Amygdala (tissue), 56 donors: ENCODE measurements at places on chromosomes 1 and 21.
A peak's percentile ranks its signal among the peaks of the same experiment; 100 is the strongest.

- no peak for DNase-seq
Measured at GRCh38 chr1:160410406-160411005, 10.1 kb downstream of the VANGL2 start.

DNA sequence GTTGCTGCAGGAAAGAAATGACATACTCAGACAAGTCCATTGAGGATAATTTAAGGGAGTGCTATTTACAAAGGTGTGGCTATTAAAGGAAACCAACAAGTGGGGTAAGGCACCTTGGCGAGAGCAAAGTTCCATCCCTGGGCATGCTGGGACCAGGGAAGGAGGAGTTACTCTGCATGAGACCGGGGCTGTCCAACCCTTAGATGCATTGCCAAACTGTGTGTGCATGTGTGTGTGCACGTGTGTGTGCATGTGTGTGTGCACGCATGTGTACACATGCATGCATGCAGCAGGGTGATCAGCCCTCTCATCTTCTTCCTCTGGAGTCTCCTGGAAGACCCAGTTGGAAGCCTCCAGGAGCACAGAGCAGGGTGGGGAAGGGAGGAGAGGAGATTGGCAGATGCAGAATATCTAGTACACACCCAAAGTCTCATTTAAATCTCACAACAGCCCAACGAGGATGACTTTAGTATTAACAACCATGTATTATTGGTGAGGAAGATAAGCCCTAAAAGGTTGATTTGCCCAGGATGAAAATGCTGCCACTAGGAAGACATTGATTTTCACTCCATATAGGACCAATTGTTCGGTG lies 72.2 kb upstream of the CD34 start:
- DNase-seq, result no peak

DNA sequence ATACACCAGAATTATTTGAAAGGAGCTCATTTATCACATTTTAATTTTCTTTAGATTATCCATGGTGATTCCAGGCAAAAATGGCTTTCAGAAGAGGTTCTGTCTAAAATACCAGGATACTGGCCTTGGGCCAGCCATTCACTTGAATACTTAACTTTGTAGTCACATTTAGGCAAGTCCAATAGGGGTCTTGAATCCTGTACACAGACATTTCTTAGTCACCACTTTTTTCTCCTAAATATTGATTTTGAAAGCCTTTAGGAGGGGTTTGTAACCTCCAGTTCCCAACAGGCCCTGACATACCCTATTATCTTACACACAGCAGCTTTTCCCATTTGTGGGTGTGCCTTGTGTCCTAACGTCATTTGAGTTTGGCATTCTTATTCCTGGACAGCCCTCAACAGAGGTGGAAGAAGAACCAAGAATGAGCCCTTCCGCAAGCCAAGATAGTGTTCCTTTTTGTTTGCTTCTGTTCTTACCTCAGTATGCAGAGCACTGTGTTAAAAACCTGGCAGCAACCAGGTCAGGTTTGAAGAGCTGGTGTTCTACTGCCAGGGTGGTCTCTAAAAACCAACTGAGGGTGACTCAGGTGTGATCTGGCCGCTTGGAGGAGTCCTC lies 19.5 kb downstream of the MAP3K7CL start:
- no peak for DNase-seq

- no peak for DNase-seq
Measured at GRCh38 chr1:230097370-230097769, 30.3 kb downstream of the GALNT2 start.

- DNase-seq, result no peak
Measured at GRCh38 chr1:225533238-225533637, 105.4 kb upstream of the LBR start.

DNA sequence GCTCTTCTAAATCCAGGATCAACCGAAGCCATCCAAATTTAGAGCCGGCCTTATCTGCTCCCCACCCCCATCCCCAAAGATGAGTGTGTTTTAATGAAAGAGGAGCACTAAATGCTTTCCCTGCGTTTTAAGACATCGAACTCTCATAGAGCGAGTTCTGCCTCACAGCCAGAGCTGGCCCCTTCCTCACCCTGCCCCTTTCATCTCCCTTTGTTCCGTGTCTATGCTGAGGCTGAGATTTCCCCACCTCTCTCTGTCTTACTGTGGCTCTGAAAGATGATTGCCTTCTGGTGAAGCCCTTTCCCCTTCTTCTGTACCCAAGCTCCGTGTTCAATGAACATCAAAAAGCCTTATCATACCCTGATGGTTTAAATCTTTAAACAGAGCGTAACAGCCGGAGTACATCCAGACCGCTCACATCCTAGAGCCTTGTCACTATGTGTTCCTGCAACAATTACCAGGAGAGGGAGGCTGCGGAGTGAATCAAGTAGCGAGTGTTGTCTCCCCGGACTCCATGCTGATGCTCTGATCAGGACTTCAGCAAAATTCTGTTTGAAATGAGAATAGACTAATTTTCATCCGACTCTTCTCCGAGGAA lies 110.1 kb downstream of the ZNF326 start:
- DNase-seq, result no peak

DNA sequence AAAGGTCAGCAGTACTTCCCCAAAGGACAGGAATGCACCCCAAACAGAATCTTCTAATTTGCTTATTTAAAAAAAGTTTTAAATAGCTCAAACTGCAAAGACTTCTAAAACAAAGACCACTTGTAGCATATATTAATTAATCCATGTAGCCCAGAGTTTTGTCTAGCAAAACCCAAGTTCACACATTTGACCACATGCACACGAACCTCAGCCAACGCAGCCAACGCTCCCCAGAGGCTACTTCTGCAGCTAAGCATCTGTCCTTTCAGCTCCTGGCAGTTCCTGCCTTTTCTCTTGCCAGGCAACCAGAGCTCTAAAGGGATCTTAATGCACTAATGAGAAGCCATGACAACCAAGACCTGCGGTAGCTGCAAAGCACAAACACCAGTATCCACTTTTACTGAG lies 89.6 kb downstream of the RERE start:
- peak; percentile 2 for DNase-seq

DNA sequence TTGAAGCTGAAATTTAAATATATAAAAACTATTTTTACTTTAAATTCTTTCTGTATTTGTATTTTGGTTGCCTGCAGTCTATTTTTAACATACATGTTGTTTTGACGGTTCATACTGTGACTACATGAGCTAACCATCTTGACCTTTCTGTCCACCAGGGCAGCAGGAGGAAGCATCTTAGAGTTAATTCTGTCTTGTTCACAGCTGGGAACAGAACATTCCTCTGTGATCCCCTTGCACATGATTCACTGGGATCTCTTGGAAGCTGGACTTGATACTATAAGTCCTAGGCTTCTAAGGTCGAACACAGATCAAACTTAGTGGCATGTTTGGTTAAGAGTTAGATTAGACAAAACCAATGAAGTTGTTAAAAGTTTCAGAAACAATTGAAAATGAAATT lies 99.7 kb downstream of the NFIA start:
- DNase-seq, result no peak

DNA sequence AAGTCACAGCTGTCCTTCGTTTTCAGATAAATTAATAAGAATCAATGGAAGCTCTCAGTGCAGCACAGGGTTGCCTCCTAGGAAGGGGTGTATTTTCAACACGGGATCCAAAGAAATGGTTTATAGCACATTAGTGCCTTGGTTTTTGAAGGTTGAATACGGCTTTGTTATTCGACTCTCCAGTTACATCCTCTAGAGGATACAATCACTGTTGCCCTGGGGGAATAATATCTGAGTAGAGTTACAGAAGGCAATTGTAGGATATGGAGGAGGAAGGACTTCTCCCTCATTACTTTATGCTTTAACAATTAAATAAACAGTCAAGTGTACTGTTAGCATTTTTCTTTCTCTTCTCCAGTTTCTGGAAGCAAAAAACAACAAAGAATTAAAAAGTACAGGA lies 14.3 kb upstream of the ZNF326 start:
- DNase-seq, result no peak

- peak; percentile 90 for DNase-seq
Measured at GRCh38 chr21:32392880-32393676, at the start of gene URB1. TSS of gene URB1 (minus strand) at chr21:32393012. CDS start at chr21:32392910, 102 bp downstream.

DNA sequence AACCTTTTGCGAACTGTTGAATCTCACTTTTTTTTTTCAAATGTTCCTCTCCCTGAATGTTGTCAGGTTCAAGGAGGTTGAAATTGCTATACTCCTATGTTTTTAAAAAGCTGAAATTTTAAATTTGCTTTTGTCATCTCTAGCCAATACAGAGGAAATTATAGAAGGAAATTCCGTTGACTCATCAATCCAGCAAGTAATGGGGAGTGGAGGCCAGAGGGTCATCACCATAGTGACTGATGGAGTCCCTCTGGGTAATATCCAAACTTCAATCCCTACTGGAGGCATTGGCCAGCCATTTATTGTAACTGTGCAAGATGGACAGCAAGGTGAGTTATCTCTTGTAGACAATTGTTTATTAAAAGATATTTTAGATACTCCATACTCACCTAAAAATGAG lies 36.3 kb downstream of the GABPB2 start:
- no peak for DNase-seq

GRCh38 chr1:19074361-19074901 lies 118.0 kb upstream of the IFFO2 start:
- DNase-seq, result no peak

DNA sequence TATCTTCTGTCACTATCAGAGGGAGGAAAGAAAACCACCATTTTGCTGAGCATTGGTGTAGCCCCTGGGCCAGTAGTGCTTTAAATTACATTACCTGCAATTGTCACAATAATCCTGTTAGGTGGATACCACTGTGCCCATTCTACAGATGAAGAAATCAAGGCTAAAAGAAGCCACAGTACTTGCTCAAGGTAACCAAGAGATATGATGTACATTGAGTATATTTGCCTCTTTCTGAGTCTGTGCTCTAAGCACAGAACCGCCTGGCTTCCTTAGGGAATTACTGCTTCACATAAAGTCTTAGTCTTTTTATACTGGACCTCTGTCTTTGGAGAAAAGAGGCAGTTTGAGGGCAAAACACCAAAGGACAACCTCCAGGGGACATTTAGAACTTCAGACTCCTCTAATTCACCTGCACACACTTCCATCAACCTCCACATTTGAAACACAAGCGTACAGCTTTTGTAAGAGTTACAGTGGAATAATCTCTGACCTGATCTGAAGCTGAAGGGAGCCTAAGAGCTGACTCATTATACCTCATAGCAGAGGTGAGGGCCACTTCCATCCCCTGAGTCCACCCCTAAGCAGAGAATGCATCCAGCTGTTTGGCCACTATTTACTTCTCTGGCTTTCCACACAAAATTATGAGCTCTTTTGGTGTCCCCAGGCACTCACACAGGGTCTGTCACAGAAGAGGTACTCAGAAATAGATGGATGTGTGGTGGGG lies 61.8 kb downstream of the PLPP3 start:
- no peak for DNase-seq

DNA sequence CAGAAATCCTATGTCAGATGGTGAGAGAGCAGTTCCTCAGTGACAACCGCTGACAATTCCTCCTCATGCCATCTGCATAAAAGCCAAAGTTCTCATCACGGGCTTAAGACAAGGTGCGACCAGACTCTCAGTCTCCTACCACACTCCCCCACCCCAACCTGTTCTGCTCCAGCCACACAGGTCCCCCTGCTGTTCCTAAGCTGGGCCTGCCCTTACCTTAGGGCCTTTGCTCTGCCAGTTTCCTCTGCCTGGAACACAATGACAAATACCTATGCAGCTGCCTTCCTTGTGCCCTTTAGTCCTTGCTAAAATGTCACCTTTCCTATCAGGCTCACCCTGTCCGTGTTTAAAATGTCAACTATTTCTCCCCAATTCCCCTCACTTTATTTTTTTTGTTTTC lies 382.2 kb downstream of the NTNG1 start:
- DNase-seq, result no peak

- DNase-seq, result no peak
Measured at GRCh38 chr1:24724345-24725208, 20.7 kb upstream of the CLIC4 start.

DNA sequence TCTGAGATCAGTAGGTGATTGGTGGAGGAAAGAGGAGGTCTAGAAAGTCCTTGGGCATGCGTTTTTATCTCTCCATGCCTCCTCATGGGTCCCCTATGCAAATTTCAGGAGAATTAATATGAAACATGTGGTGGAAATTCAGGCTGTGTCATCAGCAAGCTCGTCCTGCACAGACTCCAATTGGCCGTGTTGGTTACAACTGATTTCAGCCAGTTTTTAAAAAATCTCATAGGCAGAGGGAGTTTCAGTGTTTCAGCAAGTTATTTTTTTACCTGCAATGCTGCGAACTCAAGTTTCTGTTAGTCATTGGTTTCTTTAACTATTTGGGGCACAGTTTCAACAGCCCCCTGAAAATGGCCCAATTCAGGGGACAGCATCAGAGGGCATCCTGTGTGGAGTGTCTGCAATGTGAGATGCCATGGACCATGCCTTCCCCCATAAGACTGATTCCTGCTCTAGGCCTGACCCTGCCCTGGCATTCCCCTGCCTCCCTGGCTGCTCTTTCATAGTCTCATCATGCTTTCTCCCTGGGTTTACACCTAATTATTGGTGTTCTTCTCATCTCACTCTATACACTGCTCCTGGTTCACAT lies 59.9 kb downstream of the C1orf198 start:
- DNase-seq, result peak; percentile 51

- no peak for DNase-seq
Measured at GRCh38 chr1:161827786-161828185, 61.7 kb downstream of the ATF6 start.

GRCh38 chr1:100302739-100303138 lies 36.7 kb downstream of the RTCA start:
- DNase-seq, result no peak

GRCh38 chr1:178119628-178120027 lies 25.7 kb downstream of the RASAL2 start:
- DNase-seq, result no peak

GRCh38 chr1:155010211-155010918 lies 7.8 kb downstream of the ZBTB7B start:
- DNase-seq, result no peak

DNA sequence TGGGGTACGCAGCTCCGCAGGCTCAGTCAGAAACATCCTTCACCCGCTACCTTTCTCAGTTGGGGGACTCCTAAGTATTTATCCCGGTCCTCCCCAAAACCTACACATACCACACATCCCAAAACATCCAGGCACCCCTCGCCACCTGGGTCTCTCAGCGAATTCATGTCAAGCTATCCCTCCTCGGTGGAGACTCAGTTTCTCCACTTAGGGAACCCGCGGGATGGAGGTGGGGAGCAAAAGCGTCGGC lies 1.3 kb upstream of the ZBTB7B start:
- DNase-seq, result no peak

- DNase-seq, result no peak
Measured at GRCh38 chr1:219177363-219177762, 3.7 kb downstream of the LYPLAL1 start.

DNA sequence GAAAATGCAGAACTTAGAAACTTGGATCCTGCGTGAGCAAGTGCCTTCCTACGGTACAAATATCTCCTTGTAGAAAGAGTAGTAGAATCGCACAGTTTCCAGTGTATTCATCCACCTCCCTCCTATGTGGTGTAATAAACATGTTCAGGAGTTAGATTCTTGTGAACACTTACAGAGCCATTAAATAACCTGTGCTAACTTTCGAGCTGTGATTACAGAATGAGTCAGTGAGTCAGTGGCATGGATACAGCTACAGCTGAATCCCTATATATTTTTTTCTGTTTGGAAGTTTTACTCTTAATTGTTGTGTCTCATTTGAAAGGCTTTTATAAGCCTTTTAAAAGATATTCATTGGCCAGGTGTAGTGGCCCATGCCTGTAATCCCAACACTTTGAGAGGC lies 148.7 kb downstream of the EDEM3 start:
- DNase-seq, result no peak

- no peak for DNase-seq
Measured at GRCh38 chr21:29347274-29347681, 48.6 kb downstream of the BACH1 start.

GRCh38 chr1:36971852-36972618 lies 62.3 kb downstream of the GRIK3 start:
- no peak for DNase-seq
